Thoracic aorta (tissue), 2 donors: ENCODE measurements at places on chromosomes 3 and 15.

GRCh38 chr3:69922521-69923000 is 77.0 kb upstream of the SAMMSON start:
- DNase-seq = no peak

- DNase-seq = no peak
Observed at GRCh38 chr3:137766041-137766875, 2.1 kb downstream of the SOX14 start.

DNA sequence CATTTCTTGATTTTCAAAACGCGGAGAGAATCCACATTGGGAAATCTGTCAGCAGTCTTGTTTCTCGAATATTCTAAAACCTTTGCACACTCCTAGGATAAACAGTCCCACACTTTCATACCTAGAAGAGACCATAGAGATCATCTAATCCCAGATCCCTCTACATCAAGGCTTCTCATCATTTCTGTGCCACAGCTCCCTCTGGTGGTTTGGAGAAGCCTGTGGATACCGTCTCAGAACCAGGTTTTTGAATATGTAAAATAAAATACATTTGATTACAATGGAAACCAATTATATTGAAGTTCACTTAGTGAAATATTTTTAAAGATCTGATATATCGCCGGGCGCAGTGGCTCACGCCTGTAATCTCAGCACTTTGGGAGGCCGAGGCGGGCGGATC is 211.9 kb upstream of the GOLGA6L4 start:
- no peak for DNase-seq

DNA sequence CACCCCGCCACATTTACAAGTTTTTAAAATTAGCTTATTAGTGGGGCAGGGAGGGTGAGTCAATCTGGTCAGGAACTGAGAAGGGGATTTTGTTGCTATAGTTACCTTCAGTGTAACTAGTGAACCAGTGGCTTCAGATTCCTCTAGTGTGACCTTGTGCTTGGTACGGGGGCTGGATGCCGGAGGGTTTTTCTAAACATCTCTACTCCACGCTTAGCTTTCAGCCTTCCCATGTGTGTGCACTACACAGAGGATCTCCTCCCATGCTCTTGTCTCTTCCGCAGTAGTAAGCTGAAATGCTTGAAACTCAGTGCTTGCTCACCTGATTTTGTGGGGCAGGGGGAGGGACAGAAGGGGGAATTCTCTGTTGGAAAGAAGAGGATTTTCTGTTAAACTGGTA is 67.9 kb upstream of the AKAP13 start:
- no peak for DNase-seq

GRCh38 chr3:170102431-170102830 is 64.6 kb downstream of the GPR160 start:
- DNase-seq = no peak

GRCh38 chr3:50340448-50341329 is at the start of gene RASSF1:
Gene RASSF1, minus strand, starts transcription at chr3:50340836. Its CDS starts 31 bp downstream, at chr3:50340805.
- DNase-seq = no peak

GRCh38 chr3:43400167-43400566 is 113.8 kb downstream of the SNRK start:
- no peak for DNase-seq

- no peak for DNase-seq
Observed at GRCh38 chr15:76073554-76073953, 13.8 kb downstream of the TMEM266 start.

DNA sequence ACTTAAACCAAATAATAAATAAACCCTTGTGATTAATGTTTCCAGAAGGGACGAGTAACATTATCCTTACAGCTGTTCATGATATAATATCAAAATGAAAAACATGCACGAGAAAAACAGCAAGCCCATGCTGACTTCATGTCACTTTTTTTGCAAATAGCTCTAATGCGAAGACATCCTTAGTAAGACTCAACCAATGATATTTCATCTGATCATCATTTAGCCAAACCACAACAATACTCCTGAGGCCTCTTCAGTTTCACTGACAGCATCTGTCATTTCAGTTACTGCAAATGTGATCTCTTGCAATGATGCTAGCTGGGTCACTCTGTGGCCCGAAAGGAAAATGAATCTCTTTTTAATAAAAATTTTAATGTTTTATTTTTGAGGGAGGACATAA is 74.0 kb downstream of the POLR2M start:
- no peak for DNase-seq

GRCh38 chr3:7764115-7764514 is 737.5 kb upstream of the LMCD1 start:
- no peak for DNase-seq

DNA sequence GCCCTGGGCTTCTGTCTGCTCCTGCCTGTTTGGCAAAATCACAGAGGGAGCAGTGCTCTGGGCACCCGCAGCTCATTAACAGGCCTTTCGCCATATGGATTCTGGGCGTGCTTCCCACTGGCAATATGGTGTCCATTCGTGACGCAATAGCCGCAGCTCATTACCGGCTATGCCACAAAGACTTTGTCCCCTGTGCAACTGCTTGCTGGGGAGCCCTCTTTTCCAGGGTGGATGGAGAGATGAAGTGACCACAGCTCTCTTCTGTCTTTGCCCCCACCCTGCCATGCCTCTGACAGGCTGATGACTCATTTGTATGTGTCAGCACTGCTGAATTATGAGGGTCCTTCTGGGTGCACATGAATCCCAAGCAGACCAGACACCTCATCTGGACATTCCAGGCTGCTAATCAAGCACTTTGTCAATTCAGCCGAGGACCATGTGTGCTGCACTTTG is 214.3 kb upstream of the FEZF2 start:
- no peak for DNase-seq

DNA sequence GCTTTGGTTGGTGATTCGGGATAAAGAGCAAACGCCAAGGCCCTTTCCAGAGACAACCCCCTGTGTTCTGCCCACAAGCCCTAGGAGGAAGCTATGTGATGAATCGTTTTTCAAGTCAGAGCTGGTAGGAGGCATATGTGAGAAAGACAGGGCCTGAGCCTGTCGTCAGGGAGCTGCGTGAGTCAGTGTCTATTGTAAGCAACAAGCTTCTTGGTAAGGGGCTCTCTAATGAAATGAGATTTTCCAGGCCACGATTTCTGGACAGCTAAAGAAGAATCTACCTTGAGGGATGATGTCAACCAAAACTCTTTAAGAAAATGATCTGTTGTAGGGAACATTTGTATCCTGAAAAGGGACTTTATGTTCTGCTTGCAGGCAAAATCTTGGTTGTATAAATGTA is 318.9 kb upstream of the IL12A start:
- no peak for DNase-seq

DNA sequence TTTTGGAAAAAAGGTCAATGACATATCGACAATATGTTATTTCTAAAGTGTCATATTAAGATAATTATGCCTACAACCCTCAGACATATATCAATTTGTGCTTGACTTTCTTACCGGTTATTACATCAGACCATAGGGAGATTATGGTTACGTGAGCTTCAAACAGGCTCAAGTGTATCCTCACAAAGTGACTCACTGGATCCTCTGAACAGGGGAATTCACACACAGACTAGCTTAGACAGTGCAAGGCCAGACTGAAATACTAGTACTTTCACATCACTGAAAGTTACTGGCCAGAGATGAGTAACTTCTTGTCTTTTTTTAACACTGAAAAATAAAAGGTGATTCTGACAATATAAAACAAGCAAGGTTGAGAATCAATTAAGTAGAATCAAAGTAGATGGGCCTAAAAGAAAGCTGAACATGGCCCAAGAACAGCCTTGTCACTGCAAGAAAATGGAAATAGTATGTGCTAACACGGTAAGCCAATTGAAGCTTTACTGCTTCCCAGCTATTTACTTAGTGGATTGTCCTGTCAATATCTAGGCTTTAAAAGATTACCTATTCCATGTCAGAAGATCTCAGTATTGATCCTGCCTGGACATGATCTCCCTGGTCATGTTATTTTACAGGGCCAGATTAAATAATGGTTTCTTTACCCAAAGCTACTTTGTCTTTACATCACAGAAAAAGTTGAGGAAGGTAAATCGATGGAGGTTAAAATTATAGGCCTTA is 848.6 kb downstream of the ROBO1 start:
- DNase-seq = no peak

- DNase-seq = no peak
Observed at GRCh38 chr3:114867835-114868503, 279.1 kb downstream of the ZBTB20 start.

GRCh38 chr15:98853617-98854420 is 153.8 kb downstream of the PGPEP1L start:
- no peak for DNase-seq

DNA sequence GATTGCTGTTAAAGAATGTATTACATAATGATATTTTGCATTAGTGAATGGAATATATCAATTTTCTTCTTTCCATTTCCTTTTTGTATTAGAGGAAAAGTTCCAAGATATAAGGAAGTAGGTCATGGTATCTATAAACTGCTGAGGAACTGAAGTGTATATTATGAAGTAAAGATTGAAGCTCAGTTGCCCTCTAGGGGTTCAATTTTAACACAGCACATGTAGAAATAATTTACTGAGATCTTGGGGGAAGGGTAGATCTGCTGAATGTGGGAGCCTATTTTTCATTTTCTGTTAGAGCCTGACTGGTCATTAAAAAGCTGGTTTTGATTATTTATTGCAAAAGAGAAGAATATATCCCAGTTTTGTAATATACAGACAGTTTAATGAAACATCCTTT is 45.2 kb downstream of the CMC1 start:
- no peak for DNase-seq
